ENCODE measurements at places on chromosomes 12 and 14. TPM values are rescaled to one million over a fixed set of nuclear protein-coding genes. Genes with fewer than 3 reads are reported as not detected.
A peak's percentile ranks its signal among the peaks of the same experiment; 100 is the strongest.

Gene OR4E2
- total RNA-seq: not detected

DNA sequence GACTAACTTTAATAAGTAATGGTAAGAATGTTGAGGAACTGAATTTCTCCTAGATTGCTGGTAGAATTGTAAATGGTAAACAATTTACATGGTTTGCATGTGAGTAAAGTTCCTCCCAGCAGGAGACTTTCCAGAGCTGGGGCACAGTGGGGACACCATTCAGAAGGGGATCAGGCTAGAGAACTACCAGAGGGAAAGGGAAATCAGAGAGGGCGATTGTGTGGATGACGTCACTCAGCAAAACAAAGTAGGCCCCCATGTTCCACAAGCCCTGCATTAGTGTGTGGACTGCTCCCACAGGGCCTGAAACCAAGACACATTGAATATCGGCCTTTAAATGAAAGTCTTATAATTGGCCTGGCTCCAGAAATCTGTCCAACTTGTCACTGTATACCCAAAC is 9.5 kb downstream of the RNASE11 start:
- peak; percentile 83 for DNase-seq

DNA sequence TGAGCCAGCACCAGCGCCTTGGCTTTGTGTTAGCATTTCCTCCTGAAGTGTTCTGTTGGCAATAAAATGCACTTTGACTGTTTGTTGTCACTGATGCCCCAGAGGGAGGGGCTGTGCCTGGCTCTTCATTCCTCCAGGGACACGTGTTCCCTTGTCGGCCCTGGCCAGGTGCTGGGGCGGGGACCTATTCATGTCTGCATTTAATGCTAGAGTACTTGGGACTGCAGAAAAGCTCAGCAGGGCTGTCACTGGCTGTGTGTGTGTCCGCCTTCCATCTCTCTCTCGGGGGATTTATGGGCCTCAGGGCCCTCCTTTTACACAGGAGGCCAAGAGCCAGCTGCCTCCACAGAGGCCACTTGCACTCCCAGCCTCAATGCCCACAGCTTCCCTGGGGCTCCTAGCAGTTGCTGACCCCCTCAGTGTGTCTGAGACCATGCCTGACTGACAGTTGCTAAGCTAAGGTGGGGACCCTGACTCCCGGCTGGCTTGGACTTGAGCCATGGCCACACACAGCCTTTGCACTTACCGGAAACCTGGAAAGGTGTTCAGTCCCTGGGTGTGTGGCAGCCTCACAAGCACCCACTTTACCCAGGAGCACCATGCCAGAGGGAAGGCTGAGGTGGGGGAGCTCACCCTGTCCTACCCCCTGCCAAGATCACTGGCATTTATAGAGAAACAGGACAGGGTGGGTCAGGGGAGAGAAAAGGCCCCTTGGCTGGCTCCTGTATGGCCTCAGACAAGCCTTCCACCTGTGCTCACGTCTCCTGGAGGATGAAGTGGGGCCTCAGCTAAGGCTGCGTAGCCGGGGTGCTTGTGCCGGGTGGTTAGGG is 27.8 kb downstream of the HIP1R start:
- no peak for DNase-seq

DNA sequence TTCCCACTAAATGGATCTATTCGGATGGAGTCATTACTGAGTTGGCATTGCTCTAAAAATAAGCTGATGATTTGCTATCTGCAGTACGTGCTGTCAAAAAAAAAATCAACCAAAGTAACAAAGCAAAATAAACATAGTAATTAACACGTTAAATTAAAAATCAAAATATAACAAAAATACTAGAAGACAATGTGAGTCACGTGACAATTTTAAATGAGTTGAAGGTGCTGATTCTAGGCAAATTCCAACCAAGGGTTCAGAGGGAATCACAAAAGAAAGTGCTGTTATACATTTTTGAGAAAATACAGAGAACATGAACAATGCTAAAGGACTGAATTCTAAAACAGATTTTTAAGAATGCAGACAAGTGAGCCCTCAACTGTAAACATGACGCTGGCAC is 45.2 kb upstream of the IFNG-AS1 start:
- DNase-seq: no peak

- no peak for DNase-seq
Observed at GRCh38 chr12:119727600-119728443, 59.9 kb downstream of the PRKAB1 start.
